ENCODE measurements at places on chromosomes 6 and 20. TPM values are rescaled to one million over a fixed set of nuclear protein-coding genes. Genes with fewer than 3 reads are reported as not detected.

TREML1 gene
- total RNA-seq: not detected

IP6K3 gene
- total RNA-seq: 2.4 TPM

FAM83C gene
- 0.14 TPM for total RNA-seq

LHFPL5 gene
- 0.23 TPM for total RNA-seq

OXT gene
- not detected for total RNA-seq

RRAGD gene
- 3.7 TPM for total RNA-seq

GPX5 gene
- not detected for total RNA-seq

CENPW gene
- 40.0 TPM for total RNA-seq

PGC gene
- total RNA-seq: 0.09 TPM

GNAS-AS1 gene
- total RNA-seq: not detected

DEFB132 gene
- total RNA-seq: not detected

GRM4 gene
- total RNA-seq: 0.17 TPM

SAMD3 gene
- total RNA-seq: not detected

MEP1A gene
- not detected for total RNA-seq

KIF16B gene
- total RNA-seq: 16.2 TPM

JPH2 gene
- 6.5 TPM for total RNA-seq

BTNL2 gene
- not detected for total RNA-seq

FAM162B gene
- total RNA-seq: not detected

TRDN gene
- total RNA-seq: not detected

TLDC2 gene
- total RNA-seq: not detected

ZNF341 gene
- total RNA-seq: 4.2 TPM

SCGN gene
- 0.30 TPM for total RNA-seq

SLC22A1 gene
- 2.0 TPM for total RNA-seq

FAM83B gene
- 0.02 TPM for total RNA-seq

PAK5 gene
- not detected for total RNA-seq

GTSF1L gene
- total RNA-seq: not detected

POU5F1 gene
- total RNA-seq: 11.2 TPM

All from A549 treated with AZD2906 at 1 μM for 4 hours (cell line).